Heart left ventricle (tissue), 16 donors: ENCODE measurements at places on chromosomes 3 and 15. TPM values are rescaled to one million over a fixed set of nuclear protein-coding genes. Genes with fewer than 3 reads are reported as not detected.

DNA sequence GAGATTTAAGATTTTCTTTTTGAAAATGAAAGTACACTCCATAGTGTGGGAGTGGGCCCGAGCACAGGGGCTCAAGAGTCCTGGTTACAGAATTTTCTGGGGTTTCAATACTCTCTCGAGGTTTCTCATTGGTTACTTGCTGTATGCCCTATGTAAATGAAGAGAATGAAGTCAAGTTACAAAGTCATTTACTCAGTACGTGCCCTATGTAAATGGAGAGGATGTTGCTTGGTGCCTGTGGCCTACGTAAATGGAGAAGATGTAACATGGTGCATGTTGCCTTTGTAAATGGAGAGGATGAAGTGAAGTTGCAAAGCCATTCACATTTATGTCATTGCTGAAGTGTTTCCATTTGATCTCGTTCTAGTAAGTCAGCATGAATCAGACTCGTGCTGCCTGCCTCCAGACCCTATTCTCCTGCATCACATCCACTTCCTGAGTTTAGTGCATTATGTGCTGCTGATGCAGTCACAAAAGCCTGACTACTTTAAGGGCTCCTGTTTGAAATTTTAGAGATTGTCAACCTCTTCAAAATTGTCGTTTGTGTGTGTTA lies 302.0 kb downstream of the ZBBX start:
- DNase-seq, result no peak

GRCh38 chr15:56892659-56893363 lies 25.6 kb upstream of the TCF12 start:
- no peak for DNase-seq

DNA sequence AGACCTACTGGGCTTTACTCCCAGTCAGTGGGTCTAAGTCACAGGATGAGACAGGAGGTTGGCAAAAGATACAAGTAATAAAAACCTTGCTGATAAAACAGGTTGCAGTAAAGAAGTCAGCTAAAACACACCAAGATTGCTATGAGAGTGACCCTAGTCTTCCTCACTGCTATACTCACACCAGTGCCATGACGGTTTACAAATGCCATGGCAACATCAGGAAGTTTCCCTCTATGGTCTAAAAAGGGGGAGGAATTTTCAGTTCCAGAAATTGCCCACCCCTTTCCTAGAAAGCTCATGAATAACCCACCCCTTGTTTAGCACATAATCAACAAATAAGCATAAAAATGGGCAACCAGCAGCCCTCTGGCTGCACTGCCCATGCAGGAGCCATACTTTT lies 966.7 kb upstream of the ROBO1 start:
- DNase-seq, result no peak

GRCh38 chr3:132536442-132537153 lies 60.5 kb upstream of the ACKR4 start:
- no peak for DNase-seq

KCTD6 gene
- 7.0 TPM for polyA plus RNA-seq

GRCh38 chr3:94121161-94121560 lies 58.3 kb downstream of the NSUN3 start:
- no peak for DNase-seq
